ENCODE measurements at places on chromosomes 7 and 10. TPM values are rescaled to one million over a fixed set of nuclear protein-coding genes. Genes with fewer than 3 reads are reported as not detected.

HTRA1 gene
- total RNA-seq, result not detected

ANKRD7 gene
- not detected for total RNA-seq

SEMA3A gene
- total RNA-seq, result 0.30 TPM

DOCK1 gene
- total RNA-seq, result not detected

ASB10 gene
- not detected for total RNA-seq

OPTN gene
- total RNA-seq, result 197 TPM

CNPY1 gene
- total RNA-seq, result not detected

ANXA8 gene
- 0.78 TPM for total RNA-seq

ARHGAP19 gene
- total RNA-seq, result 54.4 TPM

MEOX2 gene
- total RNA-seq, result not detected

Measured in activated CD4-positive, alpha-beta memory T cell treated with anti-CD3 and anti-CD28 coated beads, Interleukin-2, amount 10 ng/mL, durations not matched to agents 7 days and 5 days (primary cell).